ENCODE measurements at places on chromosomes 13 and 19. TPM values are rescaled to one million over a fixed set of nuclear protein-coding genes. Genes with fewer than 3 reads are reported as not detected.

DNA sequence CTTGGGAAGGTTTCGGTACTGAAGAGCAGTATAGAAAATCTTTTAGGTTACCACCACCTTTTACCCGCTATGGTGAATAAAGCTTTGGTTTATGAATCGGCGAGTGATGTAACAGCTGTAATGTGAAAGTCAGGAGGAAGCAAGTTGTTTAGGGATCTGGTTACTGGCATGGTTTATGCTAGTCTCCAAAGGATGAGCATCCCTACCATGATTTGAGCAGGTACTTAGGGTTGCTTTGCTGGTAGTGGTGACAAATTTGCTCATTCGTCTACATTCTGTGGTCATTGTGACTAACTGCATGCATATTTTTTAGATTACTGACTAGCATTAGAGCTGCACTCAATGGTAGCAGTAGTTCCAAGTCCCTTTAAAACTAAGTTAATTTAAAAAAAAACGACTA is 104.1 kb downstream of the FRY start:
- DNase-seq: no peak

- no peak for DNase-seq
Measured at GRCh38 chr13:34048652-34049051, 230.7 kb downstream of the RFC3 start.

The MEIS3 gene
- total RNA-seq: 1.6 TPM

DNA sequence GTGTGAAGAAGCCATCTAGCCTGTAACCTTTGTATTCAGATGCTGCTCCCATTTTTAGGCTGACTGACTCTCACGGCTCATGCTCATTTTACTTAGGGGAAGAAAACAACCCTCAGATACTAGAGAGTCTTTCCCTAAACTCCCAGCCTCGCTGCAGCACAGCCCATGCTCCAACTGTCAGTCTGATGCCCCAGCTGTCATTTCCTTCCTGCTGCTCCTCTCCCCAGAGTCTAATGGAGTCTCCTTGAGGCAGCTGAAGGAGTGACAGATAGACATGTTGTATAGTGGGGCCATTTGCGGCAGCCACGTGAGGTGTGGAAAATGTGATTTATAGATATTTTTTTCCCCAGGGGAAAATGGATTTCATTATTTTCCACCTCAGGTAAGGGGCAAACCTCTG is 59.2 kb upstream of the OLFM4 start:
- no peak for DNase-seq

The KIR2DL3 gene
- total RNA-seq: not detected

DNA sequence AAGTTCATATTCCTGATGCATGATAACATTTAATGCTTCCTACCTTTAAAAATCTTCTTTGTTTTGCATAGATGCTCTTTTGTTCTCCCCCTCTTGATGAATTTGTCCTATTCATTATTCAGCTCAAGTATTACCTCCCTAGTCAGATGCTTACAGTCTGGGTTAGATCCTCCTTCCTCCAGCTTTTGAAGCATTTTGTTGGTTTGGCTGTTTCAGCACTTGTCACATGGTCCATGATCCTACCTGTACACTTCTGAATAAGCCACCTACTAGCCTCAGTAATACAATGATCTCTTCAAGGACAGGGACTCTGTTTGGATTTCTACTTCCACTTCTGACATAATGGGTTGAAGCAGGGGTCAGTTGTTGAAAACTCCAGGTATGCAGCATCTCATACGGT is 37.4 kb downstream of the N4BP2L1 start:
- DNase-seq: no peak

DNA sequence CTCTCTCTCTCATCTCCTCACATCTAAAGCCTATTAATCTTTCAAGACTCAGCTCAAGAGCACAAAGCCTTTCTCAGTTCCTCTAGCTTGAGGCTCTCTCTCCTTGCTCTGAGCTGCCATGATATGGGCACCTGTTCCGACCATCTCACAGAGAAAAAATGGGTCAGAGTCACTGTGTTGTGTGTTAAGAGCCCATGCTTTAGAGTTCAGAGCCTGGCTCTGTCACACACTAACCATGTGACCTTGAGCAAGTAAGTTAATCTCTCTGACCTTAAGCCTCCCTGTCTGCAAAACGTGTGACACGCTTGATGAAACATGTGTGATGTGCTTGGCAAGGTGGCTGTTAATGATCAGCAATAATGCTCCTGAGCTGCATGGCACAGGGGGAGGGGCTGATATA is 245.2 kb downstream of the DLEU7 start:
- DNase-seq: no peak

DNA sequence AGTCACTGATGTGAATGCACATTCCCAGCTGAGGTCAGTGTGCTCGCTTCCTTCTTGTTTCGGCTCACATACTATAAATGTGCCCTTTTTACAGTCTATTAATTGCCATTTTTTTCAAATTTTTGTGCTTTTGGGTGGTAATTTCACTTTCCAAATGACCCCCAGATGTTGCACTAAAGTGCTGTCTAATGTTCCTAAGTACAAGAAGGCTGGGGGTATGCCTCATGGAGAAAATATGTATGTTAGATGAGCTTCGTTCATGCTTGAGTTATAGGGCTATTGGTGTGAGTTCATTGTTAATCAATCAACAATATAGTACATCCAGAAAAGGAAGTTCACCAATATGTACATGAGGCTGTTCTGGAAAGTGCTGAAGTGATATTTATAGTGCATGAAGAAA is 84.7 kb downstream of the KL start:
- DNase-seq: no peak

GRCh38 chr19:1239796-1240737 is 1.5 kb upstream of the ATP5F1D start:
- peak; percentile 95 for DNase-seq

The CASP14 gene
- total RNA-seq: not detected

DNA sequence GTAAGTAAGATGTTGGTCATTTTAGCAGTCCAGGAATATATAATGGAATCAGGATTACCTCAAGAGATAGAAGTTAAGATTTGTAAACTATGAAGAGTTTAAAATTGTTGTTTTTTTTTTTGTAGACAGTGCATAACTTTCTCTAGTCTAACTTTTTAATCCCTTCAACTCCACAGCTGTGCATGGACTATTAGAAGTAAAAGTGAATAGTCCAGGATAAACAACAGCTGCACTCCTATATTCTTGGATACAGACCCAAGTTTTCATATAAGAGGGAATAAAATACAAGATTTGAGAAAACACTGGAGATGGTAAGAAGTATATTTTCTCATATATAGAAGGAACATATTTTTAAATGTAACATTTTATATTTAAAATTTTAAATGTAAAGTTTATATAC is 1509.9 kb downstream of the SLITRK5 start:
- no peak for DNase-seq

Measured in psoas muscle (tissue), 8 donors.